ENCODE measurements at places on chromosomes 1 and 21.

- DNase-seq: no peak
Observed at GRCh38 chr1:206116191-206116872, 856 bp downstream of the AVPR1B start.

GRCh38 chr1:14377386-14377785 is 221.1 kb upstream of the KAZN start:
- peak; percentile 49 for DNase-seq

- DNase-seq: peak; percentile 91
Observed at GRCh38 chr1:71089536-71090270, 8.9 kb upstream of the ZRANB2 start.

- DNase-seq: no peak
Observed at GRCh38 chr1:239956263-239956662, 135.4 kb upstream of the FMN2 start.

DNA sequence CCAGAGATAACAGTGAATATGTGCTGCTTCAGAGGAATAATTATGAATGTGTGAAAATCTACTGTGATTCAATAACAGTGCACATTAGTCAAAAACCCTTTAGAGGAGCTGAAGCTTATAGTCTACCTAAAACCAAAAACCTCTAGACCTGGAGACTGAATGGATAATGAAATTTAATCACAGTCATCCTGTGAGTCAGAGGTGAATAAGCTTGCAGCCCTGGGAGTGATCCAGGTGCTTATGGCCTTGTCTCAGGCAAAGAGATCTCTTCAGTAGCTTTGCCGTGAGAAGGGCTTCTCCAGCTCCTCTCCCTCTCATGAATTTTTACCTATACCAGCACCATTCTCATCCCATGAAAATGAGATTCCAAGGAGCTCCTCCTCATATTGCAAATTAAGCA is 81.3 kb upstream of the RGS4 start:
- DNase-seq: peak; percentile 74

DNA sequence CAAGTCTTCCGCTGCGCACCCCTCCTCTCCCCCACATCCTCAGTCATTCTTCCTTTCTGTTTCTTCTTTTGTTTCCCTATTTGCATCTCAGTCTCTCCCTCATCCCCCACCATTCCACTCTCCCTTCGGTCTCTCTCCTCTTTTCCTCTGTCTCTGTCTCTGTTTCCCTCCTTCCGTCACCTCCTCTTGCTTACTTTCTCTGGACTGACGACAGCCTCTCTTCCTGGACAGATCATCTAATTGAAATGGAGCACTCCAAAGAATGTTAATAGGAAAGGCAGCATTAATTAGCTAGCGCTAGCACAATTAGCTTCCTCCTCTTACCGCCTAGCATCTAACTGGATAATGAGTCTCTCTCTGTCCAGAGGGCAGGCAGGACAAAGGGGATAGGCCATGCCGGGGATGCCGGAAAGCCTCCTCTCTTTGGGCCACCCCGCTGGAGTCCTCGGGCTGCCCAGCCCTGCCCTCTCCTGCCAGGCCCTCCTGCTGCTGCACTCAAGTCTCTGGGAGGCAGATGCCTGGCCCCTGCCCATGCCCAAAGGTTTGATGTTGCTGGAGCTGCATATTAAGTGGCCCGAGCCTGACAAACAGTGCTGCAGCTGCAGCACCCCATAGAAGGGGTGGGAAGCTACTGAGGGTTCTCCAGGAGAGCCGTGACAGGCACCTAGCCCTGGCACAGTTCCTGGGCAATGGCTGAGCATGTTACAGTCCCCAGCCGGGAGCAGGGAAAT is 20.8 kb downstream of the DISP3 start:
- DNase-seq: no peak

GRCh38 chr1:236137285-236137852 is 5.0 kb upstream of the GPR137B start:
- DNase-seq: no peak

GRCh38 chr1:165426745-165427144 is 18.2 kb downstream of the RXRG start:
- DNase-seq: no peak

GRCh38 chr1:62424411-62424810 is 12.4 kb upstream of the USP1 start:
- peak; percentile 56 for DNase-seq

- no peak for DNase-seq
Observed at GRCh38 chr1:175920381-175920780, 177.0 kb upstream of the TNR start.

DNA sequence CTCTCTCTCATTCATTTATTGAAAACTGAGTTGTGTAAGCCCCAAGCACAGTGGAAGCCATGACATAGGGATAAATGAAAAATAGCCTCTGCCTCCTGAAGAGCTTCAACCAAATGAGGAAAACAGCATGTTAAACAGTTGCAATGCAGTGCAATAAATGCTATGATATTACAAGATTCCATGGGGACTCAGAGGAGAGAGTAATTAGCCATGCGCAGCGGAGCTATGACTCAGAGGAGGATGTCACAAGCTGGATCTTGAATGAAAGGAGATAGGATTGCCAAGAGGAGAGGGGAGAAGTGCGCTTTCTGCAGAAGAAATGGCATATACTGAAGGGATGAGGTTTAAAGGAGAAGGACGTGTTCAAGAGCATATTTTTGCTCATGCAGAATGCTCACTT is 231.3 kb upstream of the PLXNA2 start:
- peak; percentile 8 for DNase-seq

DNA sequence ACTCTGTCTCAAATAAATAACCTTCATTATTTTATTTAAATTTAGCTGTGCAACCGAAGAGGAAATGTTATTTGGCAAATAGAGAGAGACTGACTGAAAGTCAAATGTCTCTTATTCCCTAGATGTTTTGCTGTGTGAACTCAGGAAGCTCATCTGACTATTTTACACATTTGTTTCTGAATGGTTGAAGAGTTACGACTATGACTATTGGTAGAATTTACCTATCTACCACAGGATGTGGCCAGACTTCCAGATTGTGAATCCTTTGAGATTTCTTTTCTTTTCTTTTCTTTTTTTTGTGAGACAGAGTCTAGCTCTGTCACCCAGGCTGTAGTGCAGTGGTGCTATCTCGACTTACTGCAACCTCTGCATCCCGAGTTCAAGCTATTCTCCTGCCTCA is 5.3 kb upstream of the SDE2 start:
- no peak for DNase-seq

DNA sequence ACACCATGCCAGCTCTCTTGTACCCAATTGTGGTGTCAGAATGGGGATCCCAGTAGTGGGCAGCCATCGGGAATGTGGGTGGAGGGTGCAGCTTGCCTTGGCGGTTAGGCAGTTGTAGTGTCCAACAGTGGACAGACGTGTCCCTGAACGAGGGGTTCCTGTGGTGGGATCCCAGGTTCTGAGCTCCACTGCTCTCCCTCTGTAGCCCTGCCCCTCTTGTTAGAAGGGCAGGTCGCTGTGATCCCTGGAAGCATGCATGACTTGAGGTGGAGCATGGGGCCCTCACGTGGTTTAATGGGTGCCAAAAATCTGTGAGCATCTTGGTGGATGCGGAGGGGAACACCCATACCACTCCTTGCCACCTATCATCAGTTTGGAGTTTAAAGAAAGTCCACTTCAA is 4.3 kb downstream of the GALNT2 start:
- no peak for DNase-seq

GRCh38 chr1:147598621-147599361 is 57.5 kb downstream of the BCL9 start:
- DNase-seq: no peak

GRCh38 chr1:203116091-203116820 is 11.3 kb upstream of the ADORA1 start:
- DNase-seq: no peak
